ENCODE measurements at places on chromosomes 5 and 9.
A peak's percentile ranks its signal among the peaks of the same experiment; 100 is the strongest.

GRCh38 chr5:168960497-168960896, 340.4 kb downstream of the SLIT3 start:
- DNase-seq, result no peak

DNA sequence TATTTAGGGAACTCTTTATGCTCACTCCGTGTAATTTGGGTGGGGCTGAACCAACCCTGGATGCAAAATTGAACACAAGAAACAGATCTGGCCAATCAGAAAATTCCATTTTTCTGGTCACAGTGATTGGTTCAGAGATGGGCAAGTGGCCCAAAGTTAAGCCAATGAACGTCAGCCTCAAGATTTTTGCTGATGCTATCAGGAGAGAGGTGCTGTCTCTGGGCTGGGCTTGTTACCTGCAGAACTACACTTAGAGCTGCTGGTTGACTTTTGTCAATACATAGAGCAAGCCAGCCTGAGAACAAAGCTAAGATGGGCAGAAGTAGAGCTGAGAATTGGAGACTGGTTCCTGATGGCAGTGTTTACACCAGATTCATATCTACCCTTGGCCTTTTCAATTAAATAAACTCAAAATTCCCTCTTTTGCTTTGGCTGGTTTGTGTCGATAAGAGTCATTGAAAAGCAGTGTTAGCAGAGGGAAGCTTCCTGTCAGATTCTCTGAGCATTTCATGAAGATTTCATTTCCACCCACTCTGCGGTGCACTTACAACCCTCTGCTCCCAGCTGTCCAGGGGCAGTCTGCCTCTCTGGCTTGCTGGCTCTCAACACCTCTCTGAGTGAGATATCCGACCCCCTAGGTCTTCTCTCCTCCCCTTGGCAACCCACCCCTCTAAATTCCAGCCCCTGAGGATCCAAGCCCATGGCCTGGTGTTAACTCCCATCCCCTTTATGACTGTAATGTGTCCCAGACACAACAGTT, 64.5 kb upstream of the PPARGC1B start:
- DNase-seq, result no peak

DNA sequence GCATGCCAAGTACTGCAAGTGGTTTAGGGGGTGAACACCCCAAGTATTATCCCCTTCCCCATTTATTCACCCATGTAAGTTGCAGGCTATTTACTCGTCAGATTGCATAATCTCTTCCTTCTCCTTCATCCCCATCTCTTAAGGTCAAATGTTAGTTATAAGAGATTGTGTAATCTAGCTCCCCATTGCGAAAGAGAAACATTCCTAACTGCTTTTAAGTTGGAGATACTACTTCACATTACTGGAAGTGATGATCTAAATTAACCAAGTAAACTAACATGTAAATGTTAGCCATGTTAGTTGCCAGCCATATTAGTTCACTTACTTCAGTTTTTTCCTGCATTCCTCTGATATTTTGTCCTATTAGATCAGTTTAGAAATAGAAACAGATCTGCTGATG, 262.3 kb downstream of the TAF11L14 start:
- no peak for DNase-seq

GRCh38 chr9:89795538-89796195, 190.9 kb downstream of the GADD45G start:
- no peak for DNase-seq

DNA sequence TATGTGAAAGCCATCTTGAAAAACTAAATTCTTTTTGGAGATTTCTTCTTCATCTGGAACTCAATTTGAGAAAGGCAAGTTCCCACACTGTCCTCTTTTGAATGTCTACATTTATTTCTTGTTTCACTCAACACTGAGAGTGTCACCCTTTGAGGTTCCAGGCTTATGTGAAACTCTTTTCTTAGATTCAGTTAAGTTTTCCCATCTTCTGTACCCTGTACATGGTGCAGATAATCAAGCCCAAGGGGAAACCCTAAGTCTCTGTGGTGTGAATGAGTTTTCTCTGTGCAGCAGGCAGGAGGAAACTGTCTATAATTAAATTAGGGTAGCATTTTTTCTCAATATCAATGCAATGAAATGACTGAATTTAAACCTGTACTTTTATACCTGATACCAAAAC, 72.3 kb upstream of the PRLR start:
- DNase-seq, result no peak

DNA sequence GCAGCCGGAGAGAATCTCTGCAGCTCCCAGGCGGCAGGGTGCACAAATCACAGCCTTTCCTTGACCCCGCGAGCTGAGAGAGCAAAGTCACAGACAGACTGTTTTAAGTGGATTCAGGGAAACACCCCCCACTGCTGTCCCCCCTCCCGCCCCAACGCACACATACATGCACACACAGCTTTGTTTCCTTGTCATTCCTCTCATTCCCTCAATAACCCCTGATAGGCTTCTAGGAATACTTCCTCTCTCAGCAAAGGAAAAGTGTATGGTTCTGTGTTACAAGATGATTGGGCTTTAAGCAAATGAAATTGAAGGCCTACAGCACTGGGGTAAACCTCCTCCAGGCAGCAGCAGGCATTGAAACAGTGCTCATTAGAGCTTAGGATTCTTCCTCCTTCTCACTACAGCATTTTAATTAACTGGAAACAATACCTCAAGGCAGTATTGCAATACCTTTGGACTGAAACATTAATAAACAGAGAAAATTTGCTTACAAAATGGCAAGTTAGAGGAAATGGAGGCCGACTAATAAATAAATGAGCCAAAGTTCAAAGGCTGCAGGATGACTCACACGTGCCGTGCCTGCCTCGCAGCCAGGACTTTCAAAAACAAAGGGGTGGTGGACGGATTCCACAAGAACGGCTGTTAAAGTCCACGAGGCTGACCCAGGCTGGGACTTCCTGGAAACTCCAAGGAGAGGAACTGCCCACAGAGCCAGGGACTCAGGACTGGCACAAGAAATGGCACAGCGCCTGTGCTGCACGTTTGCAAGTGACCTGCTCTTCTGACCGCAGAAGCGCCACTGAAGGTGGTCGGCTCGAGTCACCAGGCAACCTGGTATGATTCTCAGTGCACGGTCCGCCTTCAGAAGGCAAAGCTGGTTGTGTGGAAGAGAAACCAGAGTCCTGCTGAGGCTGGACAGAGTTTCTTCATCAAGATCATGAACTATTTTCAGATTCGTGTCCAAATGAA, 236.2 kb downstream of the SYK start:
- DNase-seq, result no peak

DNA sequence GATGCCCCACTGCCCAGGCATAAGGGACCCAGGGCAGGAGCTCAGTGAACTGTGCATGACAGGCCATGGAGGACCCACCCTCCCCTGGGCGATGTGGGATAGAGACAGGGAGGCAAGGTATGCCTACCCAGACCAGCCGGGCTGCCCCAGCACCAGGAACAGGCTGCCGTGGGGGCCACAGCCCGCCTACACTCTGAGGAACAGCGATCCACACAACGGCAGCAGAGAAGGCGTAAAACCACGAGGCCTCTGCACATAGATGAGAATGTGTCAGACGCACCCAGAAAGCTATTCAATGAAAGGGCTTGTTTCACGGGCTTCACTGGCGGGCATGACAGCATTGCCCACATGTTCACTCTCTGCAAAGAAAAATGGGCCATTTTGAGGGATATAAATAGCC, 49.5 kb downstream of the SEMA4D start:
- DNase-seq, result no peak

- DNase-seq, result no peak
These were observed 55.3 kb downstream of the ZNF366 start for GRCh38 chr5:72451741-72452505.

DNA sequence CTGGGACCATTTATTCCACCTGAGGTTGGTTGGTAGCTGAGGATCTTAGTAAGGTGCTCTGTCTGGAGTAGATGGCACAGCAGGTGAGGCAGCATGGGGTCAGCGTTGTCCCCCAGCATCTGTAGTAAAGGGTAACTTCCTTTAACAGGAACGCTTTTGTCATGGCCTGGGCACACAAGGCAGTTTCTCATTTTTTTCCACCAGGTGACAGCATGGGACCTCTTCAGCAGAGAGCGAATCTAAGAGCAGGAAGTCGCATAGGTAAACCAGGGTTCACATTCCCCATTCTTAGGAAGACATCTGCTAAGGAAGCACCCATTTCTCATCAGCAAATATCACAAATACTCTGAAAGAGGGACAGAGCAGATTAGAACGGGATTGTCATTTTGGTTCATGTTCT, 56.5 kb downstream of the GPR107 start:
- peak; percentile 15 for DNase-seq

- no peak for DNase-seq
These were observed 1921.6 kb upstream of the WWC1 start for GRCh38 chr5:166369807-166370206.

DNA sequence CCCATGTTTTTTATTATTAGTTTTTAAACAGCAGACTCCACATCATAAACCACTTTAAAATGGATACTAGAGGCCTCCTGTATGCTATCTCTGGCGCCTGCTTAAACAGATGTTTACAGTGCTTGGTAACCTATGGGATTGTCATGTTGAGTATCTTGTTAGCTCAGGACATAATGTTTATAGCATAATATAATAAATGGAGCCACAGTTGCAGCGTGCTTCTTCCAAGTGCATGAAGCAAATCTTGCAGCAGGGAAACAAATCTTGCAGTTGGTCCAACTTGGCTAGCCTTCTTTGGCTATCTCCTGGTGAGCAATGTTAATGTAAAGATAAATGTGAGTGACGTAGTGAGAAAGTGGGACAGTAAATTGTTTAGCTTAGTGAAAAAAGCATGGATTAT, 2.8 kb downstream of the GHR start:
- DNase-seq, result no peak

- DNase-seq, result no peak
These were observed 4.7 kb upstream of the PDLIM7 start for GRCh38 chr5:177501874-177502678.

DNA sequence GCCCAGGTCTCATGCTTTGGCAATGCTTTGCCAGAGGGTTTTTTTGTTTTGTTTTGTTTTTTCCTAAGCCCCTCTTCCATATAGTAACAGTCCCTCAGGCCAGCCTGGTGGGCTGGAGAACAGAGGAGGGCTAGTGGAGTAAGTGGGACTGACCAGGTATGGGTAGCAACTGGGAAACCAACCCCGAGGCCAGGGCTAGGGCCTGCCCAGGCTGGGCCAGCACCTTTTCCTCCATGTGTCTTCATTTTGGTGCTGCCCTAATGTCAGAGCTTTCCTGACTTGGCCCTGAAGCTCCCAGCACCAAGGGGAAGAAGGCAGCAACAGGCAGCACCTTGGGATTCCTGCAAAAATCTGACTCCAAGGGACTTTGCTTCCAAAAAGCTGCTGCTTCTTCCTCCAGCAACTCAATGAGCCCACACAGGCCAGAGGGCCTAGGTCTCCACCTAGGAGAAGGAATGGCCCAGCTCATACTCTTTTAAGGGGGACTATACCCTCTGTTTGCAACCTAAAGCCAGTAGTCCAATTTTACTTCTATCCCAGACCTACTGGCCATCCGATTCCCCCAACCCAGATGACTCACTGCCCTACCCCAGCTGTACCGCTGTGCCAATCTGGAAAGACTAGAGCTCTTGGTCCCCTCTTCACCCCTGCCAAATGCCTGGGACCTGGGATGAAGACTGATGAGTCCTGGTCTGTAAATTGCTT, 105.1 kb downstream of the PSD2 start:
- DNase-seq, result no peak

DNA sequence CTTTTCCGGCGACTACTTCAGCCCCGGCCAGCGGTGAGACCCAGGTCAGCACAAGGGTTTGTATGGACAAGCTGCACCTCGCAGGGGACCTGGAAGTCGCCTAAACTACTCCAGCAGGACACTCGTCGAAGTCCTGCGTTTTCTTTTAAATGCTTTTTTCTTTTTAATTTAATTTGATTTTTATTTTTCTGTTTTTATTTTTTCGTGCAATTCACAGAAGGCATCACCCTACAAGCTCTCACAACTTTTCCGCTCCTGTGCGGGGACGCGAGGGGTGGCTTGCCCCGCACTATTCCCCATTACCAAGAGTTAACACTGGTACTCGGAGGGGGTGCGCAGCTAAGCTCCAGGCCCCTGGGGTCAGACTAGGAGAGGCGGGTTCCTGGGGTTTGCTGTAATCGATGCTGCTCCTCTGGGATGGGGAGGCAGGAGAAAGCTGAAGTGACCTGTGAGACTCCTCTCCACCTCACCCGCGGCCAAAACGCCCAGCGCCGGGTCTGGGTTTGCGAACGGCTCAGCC, 1.3 kb downstream of the EDIL3 start:
- DNase-seq, result no peak

DNA sequence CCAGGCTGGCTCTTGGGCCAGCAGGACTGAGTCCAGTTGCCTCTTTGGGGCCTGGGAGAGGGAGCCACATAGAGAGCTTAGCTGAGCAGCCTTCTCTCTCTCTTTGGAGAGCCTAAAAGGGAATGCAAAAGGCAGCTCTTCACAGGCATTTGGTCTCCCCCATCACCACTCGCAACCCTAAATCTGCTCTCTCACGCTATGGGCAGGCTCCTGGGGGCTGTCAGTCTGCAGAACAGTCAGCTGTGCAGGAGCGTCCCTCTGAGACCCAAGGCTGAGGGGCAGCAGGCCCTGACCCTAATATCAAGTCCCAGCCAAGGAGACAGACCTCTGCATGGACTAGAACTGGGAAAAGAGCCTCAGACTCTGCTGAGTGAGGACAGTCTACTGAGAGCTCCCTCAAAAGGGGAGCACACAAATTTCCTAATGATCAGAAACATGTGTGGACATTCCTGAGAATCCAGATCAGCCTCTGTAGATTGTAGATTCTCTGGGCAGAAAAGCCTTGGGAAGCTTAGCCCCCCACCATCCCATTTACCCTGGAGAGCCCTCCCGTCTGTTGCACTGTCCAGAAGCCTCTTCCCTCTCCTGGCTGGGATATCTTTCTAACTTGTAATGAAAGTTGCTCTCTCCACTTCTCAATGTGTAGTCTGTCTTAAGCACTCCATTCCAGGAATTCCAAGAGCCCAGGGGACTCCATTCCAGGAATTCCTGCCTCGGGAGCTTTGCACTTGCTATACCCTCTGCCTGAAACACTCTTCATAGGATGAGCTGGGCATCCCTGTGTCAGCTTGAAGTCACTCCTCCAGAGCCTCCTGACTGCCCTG, 79.4 kb downstream of the FAM114A2 start:
- no peak for DNase-seq

GRCh38 chr9:97109194-97109811, 70.4 kb upstream of the CTSV start:
- no peak for DNase-seq

DNA sequence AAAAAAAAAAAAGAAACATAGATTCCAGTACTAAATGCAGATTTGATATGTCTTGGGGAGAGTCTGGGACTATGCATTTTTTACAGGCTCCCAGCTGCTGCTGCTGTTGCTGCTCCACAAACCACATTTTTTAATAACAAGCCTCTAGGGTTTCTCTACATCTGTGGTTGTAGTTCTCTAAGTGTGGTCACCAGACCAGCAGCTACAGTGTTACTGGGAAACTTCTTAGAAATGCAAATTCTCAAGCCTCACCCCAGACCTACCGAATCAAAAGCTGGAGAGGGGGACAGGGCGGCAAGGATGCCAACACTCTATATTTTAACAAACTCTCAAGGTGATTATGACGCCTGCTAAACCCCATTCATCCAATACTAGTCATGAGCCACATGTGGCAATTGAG, 293.4 kb upstream of the PTGER4 start:
- no peak for DNase-seq
